ENCODE measurements at places on chromosomes 12 and 14.

GRCh38 chr14:40694023-40694422 lies 912.7 kb upstream of the LRFN5 start:
- no peak for DNase-seq

GRCh38 chr14:101225157-101226152 lies 321.9 kb upstream of the RTL1 start:
- DNase-seq = no peak

DNA sequence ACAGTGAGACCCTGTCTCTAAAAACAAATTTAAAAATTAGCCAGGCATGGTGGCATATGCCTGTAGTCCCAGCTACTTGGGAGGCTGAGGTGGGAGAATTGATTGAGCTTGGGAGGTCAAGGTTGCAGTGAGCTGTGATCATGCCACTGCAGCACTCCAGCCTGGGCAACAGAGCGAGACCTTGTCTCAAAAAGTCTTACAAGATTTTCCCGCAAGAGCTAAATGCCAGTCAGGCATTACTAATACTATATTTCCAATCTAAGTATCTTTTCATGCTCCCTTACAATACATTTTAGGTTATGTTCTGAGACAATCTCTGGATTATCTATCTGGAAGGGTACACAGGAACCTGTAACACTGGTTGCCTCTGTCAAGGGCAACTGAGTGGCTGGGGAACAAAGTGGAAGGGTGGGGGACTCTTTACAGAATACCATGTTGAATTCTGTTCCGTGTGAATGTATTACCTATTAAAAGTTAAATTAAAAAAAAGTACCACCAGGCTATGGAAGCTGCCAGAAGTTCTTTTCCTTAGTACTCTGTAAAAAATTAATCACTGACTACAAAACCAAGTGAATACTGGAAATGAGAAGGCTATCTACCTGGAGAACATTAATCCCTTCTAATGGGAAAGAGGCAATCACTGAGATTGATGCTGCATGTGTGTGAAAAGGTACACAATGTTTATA lies 56.7 kb downstream of the BTBD7 start:
- no peak for DNase-seq

GRCh38 chr14:21313512-21313911 lies 33.6 kb downstream of the RPGRIP1 start:
- no peak for DNase-seq

DNA sequence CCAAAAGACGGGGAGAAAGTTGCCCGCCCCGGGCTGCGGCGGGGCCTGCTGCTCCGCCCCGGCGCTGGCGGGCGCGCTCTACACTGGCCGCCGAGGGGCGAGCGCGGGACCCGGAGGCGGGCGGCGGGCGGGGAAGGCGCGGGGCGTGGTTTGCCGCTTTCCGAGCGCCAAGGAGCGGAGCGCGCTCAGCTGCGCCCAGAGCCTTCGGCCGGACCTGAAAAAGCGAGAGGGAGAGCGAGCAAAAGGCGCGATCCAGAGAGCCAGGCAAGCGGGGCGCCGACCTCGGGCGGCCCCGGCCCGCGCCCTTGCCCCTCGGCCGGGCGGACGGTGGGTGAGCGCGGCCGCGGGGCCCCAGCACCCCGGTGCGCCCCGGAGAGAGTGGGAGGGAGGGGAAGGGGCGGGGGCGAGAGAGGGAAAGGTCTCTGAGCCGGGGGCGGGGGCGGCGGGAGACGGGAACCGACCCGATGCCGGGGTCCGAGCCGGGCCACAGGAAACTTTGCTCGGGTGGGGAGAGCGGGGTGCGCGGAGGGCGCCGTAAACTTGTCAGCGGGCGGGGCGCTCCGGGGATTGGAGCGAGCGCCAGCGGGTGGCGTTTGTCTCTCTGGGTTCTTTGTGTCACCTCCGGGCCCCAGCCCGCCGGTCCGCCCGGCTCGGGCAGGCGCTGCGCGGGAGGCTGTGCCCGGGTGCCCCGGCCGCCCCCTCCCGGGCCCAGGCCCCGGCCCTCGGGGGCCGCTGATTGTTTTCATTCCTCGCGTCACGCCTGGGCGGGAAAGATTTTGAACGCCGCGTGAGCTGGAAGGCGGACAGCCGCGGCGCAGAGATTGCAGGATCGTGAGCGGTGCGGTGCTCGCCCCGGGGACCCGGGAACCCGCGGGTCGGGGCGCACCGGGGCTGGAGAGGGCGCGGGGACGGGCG lies at the start of gene SYNE2:
Gene SYNE2, plus strand, starts transcription at position 188 of the 915 bp plus-strand sequence. CDS start 56,145 bp downstream, outside the sequence.
- DNase-seq = no peak

DNA sequence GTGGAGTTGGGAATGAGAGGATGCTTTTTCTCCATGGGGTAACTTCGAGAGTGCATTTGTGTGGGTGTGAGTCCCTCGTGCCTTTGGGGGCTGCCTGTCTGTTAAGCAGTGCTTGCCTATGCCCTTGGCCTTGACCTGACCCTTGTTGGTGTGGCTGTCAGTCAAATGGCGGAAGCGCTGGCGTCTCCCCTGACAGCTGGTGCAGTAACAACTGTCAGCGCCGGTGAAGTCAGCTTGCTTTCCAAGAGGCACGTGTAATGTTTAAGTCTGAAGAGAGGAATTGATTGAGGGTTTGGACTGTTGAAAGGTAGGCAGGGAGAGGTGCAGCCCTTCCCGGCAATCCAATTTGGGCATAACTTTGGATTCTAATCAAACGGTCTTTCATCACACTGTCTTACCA lies 211.3 kb downstream of the AACS start:
- no peak for DNase-seq

GRCh38 chr12:24966951-24967564 lies 18.2 kb upstream of the BCAT1 start:
- DNase-seq = no peak

DNA sequence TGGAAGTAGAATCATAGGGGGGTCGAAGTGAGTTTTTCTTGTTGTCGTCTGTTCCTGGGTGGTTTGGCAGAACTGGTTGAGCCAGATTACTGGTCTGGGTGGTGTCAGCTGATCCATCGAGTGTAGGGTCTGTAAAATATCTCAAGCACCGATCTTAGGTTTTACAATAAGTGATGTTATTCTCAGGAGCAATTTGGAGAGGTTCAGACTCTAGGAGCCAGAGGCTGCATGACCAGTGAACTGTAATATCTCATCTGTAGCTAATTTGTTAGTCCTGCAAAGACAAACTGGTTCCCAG lies 9.7 kb upstream of the SERPINA1 start:
- DNase-seq = no peak

GRCh38 chr14:37051153-37051552 lies 121.3 kb downstream of the SLC25A21 start:
- no peak for DNase-seq

- peak; percentile 90 for DNase-seq
Observed at GRCh38 chr12:53696285-53696654, 20.4 kb upstream of the ATP5MC2 start.

GRCh38 chr14:91032248-91032647 lies 28.2 kb downstream of the RPS6KA5 start:
- no peak for DNase-seq

- DNase-seq = no peak
Observed at GRCh38 chr12:31234053-31234840, 91.7 kb downstream of the SINHCAF start.

DNA sequence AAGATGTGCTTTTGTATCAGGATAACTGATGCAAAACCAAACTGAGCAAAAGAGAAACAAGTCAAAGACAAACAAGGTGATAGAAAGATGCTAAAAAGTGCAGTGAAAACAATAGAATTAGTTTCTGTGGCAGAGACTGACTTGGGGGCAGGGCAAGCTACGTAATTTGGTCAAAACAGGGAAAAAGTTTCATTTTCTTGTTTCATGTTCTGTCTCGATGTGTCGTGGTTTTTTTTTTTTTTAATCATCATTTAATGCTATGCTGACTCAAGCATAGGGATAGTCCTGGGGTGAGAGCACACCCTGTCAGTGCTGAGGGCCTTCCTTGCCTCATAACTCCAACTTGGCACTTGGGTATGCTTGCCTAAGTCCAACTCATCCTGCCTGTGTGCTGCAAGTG lies 144.1 kb upstream of the PTPRQ start:
- no peak for DNase-seq

- no peak for DNase-seq
Observed at GRCh38 chr12:124224535-124225110, 70.3 kb upstream of the RFLNA start.

DNA sequence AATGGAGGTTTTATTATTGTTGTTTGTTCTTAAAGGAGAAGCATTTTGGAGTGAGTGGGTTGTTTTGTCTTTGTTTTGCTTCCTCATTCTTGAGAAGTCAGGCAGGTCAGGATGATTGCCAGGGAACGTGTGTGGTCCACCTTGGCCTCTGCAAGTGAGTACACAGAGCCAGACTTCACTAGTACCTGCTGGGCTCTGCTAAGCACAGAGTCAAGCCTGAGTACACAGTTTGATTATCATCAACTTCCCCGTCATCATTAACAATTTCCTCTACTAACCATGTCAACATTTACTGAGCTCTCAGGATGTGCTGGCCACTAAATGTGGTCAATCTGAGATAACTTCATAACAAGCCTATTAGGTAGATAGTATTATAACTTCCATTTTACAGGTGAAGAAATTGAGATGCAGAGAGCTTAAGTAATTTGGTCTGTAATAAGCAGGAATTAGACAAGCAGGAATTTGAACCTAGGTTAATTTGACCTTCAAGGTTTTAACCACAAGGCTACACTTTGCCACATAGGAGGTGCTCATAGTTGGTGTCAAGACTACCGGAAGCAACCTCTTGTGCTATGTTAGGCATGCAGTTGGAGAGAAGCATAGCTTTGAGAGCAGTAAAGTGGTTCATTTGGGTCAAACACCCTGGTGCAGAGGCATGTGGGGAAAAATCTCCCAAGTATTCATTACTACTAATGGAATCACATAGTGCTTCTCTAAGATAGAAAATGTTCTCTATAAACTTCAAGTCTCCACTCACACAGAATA lies 178.3 kb downstream of the NUAK1 start:
- no peak for DNase-seq

DNA sequence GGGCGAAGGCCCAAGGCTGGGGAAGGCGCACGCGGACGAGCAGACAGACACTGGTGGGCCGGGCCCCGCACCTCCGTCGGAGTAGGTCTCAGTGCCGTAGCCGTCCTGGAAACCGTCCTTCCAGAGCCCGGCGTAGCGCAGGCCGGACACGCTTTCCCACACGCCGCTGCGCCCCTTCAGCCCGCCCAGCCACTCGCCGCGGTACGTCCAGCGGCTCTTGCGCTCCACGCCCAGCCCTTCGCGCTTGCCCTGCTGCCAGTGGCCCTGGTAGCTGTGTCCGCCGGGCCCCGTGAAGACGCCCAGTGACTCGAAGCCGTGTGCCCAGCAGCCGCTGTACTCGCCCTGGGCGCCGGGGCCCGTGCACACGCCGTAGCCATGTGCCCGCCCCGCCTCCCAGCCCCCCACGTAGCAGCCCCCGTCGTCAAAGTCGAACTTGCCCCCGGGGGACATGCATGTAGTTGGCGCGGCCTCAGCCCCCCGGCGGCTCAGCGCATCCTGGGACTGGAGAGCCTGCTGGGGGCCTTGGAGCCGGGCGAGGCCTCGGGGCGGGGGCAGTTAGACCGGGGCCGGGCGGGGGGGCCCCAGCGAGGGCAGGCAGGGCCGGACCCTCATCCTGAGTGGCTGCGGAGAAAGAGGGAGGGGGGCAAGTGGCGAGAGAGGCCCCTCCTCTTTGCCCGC lies 1.4 kb downstream of the JPH4 start:
- DNase-seq = no peak

DNA sequence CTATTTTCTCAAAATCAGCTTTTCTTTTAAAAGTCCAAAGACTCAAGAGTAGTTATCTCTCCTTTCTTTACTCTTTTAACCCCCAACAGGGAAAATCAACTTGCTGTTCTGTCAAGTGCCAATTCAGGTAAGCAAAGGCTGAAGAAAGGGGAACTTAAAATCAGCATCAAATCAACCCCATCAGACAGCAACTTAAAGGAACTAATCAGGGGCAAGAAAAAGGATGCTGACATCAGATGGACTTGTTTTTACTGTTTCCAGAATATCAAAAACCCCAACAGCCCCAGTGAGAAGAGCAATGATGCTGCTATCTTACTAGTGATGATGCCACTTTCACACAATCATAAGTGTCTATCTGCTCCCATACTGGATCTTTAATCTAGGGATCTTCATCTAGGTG lies 3.4 kb downstream of the BAZ2A start:
- DNase-seq = no peak

- DNase-seq = no peak
Observed at GRCh38 chr12:22126758-22127157, 80.7 kb downstream of the CMAS start.

GRCh38 chr14:54200726-54201125 lies 196.1 kb upstream of the CDKN3 start:
- DNase-seq = no peak

GRCh38 chr14:96102081-96102856 lies 63.1 kb downstream of the C14orf132 start:
- no peak for DNase-seq

DNA sequence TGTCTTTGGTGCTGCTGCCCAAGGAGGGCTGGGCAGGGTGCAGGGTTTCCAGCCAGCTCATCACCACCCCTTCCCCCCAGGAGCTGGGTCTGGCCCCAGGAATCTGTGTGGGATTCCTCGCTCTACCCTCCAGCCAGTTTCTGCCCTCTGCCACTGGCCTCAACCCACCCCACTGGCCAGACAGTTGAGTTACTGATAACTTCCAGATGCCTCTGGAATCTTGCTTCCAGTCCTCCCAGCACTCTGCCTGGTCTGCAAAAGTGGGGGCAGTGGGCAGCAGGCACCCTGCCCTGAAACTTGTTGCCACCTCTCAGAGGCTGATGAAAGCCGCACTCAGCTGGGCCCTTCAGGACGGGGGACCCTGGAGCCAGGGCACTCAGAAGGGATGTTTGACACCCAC lies 20.1 kb upstream of the TBX3 start:
- DNase-seq = no peak

DNA sequence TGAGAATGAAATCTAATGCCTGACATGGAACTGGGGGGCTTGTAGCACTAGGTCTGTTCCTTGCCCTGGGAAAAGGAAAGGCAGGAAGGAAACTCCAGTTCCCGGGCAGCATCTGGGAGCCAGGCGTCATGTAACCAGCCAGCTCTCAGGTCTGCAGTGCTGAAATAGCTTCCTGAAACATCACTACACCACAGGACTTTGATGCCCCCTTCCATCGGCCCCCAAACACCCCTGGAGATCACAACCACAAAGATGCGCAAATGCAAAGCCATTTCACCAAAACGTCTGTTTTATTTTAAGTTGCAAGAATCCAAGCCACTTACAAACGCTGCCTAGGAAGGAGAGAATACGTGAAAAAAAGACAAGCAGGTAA lies 40.9 kb downstream of the KCTD10 start:
- no peak for DNase-seq

GRCh38 chr12:128365651-128366231 lies 98.8 kb downstream of the TMEM132C start:
- no peak for DNase-seq

- no peak for DNase-seq
Observed at GRCh38 chr12:45572114-45572513, 157.4 kb upstream of the ARID2 start.

- DNase-seq = no peak
Observed at GRCh38 chr12:24664161-24664880, 284.6 kb downstream of the BCAT1 start.

Data from NCI-H1436 treated with DMSO at 0.1 percent for 48 hours (cell line).